Left colon (tissue), 2 donors: ENCODE measurements at places on chromosomes 1 and 21. TPM values are rescaled to one million over a fixed set of nuclear protein-coding genes. Genes with fewer than 3 reads are reported as not detected.

The CFHR2 gene
- total RNA-seq, result not detected

The GJA8 gene
- total RNA-seq, result not detected

The PGLYRP3 gene
- not detected for total RNA-seq

The TIAM1 gene
- 6.4 TPM for total RNA-seq

The MYBPH gene
- total RNA-seq, result not detected

The CRYAA gene
- not detected for total RNA-seq

The C4BPB gene
- total RNA-seq, result 20.8 TPM

- DNase-seq, result peak; percentile 24
Observed at GRCh38 chr1:171841931-171842761, 848 bp downstream of the DNM3 start.

DNA sequence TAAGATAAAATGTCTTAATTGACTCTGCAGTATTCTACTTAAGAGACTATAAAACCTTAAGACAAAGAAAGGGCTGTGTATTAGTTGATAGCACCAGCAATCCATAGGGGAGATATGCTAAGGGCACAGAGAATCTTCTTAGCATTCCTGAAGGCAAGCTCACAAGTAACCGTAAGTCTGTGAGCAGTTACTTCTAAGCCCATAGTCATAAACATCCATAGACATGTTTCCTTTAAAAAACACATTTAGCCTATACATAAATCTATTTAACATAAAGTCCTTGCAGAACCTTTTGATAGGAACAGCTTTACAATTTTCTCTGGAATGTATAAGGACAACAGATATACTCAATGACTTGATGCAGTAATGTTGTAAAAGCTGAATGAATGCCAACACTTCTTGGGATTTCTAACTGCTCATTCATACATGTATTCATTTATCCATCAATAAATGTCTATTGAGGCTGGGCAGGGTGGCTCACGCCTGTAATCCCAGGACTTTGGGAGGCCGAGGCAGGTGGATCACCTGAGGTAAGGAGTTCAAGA is 6.3 kb upstream of the ERRFI1 start:
- no peak for DNase-seq

DNA sequence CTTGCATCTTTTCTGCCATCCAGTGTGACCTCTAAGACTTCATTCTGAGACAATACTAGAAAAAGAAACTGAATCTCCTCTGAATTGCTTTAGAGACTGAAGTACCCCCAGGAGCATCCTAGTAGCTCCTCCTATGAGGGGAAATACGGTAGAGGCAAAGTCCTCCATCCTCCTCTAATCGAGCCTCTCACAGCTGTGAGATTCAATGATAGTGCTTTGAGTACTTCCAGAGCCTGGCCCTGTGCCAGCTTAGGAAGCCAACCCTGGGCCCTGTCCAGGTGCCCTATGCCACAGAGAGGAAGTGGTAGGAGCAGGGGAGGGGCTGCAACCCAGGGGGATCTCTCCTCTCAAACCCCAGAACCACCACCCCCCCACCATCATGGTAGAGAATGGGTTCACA is 10.7 kb downstream of the RORC start:
- DNase-seq, result no peak

DNA sequence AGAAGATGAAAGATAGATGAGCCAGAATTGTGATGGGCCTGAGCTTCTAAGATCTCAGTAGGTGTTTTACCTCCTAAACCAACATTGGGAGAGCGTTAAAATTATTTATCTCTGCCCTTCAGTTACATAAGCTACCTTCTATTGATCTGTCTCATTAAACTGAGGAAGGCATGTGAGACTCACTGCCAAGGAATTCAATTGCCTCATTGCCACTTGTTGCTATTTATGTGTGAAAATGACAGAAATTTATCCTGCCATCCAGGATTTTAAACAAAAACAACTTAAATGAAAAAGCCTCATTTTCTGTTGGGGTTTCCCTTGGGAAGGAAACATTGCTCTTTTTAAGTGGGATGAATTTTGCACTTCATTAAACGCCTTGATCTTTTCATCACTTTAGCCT is 78.7 kb upstream of the RUNX1 start:
- no peak for DNase-seq

DNA sequence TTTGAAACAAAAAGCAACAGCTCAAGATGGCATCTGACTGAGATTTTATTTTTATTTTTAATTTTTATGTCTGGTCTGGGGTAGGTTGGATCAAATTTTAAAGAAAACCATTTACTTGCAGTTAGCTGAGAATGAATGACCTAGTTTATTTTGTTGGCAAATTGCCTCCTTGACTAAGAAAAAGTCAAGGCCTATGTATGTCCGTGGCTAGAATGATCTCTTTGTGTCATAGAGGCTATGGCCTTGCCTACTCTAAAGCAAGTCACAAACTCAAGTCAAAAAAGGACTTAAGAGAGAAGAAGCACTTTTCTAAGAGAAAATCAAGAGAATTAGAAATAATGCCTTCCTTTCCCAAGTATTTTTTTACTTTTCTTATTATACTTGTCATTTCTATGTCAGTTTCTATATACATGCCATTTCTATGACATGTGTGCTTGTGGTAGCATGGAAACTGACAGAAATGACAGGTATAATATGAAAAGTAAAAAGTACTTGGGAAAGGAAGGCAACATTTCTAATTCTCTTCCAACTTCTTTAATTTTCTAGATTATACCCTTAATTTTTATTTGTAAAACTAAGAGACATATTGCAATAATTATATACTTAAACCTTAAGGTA is 136.7 kb downstream of the CENPF start:
- no peak for DNase-seq

DNA sequence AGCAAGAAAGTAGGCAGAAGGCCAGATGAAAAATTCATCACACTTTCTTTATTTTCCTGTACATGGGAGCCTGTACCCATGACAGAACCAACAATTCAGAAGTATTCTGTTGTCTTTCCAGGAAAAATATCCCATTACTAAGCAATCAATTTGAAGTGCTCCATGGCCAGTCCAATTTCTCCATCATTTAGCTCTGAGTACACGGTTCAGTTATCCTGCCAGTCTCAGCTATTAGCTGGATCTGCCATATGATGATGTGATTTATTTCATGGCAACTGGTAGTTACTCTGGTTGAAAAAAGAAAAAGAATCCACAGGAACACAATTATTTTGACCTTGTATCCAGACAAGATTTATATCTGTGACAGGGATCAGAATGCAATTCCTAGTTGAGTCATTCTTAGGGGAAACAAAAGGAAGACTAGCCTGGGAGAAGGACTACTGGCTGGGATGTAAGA is 70.6 kb upstream of the GORAB start:
- no peak for DNase-seq

DNA sequence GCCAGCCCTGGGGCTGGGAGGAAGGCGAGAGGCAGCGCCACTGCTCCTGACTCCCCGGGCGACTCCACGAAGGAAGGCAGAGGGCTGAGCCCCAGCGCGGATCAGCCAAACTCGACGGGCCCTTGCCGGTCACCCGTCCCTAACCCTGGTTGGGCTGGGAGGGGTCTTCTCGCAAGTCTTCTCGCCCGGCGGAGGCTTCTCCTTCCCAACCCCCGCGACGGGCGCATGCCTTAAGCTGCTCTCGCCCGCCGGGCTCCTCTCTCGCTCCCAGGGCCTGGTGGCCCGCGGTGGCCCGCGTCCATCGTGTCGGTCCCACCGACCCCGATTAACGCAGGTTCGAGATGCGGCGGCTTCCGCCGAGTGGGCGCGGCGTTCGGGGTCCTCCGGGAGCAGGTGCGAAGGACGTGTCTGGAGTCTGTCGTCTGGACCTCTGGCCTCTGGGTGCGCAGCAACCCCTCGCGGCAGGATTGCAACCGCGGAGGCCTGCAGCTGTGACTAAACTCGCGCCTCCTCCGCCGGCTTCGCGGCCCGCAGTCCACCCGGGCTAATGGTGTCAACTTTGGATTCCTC is 29.0 kb upstream of the PPM1J start:
- DNase-seq, result no peak

- DNase-seq, result no peak
Observed at GRCh38 chr1:30777060-30777903, 19.7 kb upstream of the LAPTM5 start.

DNA sequence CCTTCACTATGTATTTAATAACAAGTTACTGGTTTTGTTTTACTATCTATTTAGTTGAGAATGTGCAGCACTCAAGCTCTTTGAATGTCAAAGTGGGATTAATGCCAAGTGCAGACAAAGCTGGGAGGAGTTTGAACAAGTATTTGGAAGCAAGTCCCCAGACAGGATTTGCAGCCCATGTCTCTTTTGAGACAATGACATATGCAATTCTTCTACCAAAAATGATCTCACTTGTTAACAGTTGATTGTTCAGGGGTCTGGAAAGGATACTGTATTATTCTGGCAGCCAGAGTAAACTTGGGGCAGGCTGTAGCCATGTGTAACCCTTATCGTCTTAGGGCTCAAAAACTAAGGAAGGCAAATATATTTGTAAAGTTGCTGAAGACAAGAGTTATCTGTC is 15.8 kb downstream of the COLGALT2 start:
- DNase-seq, result no peak

- DNase-seq, result no peak
Observed at GRCh38 chr1:54698346-54698745, 17.3 kb upstream of the TTC4 start.

GRCh38 chr21:29102791-29103257 is 27.6 kb upstream of the MAP3K7CL start:
- no peak for DNase-seq

GRCh38 chr1:16459352-16459925 is 18.9 kb downstream of the NECAP2 start:
- DNase-seq, result no peak

DNA sequence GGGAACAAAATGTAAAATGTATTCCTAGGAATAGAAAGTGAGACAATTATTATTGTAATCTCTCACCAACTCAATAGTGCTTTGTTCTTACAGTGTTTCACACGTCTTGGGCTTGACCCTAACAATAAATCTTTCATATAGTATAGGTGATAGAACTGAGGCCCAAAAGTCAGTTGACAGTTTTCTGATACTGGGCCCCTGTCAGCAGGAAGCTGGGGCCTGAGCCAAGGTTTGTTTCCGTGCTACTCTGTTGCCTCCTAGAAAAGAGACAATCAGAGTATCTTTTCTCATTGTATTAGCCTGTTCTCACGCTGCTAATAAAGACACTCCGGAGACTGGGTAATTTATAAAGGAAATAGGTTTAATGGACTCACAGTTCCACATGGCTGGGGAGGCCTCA is 5.0 kb downstream of the RRP1B start:
- no peak for DNase-seq

DNA sequence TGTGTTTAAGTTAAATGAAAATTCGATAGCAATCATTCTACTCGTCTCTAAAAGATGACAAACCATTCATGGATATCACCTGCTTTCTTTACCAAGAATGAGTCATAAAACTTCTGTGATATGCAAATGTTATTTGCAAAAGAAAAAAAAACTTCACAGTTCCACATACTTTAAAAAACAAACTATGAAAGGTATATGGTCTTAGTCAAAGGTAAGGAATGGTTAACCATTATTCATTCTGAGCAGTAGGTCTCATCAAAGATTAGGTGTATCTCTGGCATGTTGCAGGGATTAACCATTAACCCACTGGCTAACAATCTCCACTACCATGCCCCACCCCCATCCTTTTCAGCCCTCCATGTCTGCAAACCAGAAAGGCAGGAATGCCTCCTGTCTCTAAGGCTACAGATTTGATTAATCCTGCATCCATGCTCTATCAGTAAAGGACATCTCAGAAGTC is 44.4 kb downstream of the PTPN14 start:
- DNase-seq, result peak; percentile 52

DNA sequence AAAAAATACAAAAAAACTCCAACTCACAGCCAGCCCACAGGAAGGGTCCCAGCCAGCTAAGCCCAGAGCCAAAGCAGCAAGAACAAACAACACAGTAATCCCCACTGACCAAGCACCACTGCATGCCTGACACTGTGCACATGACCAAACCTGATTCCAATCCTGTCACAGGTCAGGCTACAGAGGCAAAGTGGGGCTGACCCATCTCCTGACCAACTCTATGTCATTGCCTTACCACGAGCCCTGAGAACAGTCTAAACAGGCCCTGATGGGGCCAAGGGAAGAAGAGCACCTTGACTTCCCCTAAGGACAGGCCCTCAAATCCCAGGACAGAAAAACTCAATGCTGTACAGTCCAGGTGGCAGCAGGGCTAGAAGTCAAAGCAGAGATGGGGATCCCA is 2.4 kb downstream of the LSS start:
- DNase-seq, result no peak

GRCh38 chr1:88284066-88284465 is 400.0 kb upstream of the PKN2 start:
- no peak for DNase-seq

DNA sequence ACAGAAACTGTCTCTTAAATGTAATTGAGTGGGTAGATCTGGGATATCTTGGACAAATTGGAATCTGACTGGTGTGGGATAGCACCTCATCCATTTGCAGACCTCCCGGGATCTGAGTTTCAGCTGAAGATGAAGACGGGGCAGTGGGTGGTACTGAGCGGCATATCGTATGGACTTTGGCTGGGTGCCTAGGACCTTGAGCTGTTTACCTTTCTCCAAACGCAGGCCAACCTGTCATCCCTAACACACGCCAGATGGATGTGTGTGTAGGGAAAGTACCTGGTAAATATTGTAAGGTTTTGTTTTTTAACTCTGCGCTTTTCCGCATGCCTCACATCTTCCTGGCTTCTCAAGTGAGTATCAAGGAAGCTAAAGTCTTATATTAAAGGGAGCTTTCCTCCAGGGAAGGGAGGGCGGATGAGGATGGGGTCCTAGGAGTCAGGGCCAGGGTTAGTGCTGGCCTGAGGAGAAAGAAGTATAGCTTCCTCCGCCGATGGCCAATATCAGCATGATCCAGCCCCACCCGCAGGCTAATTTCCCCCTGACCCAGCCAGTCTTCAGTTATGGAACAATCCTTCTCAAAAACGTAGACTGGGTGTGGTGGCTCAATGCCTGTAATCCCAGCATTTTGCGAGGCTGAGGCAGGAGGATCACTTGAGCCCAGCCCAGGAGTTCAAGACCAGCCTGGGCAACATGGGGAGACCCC is 26.2 kb downstream of the ATP8B2 start:
- DNase-seq, result peak; percentile 71

DNA sequence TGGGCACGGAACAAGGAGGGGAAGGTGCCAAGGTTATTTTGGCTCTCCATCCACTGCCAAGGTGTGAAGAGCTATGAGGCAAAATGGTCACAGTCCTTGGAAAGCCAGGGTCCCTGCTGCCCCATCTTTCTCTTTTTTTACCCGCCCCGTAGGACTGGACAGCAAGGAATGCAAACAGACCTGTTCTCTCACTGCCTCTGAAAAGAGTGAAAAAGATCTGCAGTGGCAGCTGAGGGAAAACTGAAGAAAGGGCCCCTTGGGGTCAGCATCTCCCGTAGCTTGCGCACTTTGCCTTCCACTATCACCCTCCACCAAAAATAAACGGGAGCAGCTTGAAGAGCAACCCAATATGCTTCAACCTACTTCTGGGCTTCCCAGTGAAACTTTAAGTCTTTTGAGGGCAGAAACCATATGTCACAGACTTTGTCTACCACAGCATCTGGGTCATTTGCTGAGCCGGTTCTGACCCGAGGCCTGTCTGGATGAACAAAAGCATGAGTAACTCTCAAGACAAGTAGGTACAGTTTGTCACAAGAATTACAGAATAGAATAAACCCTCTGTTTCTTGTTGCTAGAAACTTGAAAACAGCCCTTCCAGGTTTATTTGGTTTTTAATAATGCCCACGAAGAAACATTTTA is 9.4 kb upstream of the KIF14 start:
- DNase-seq, result no peak

- no peak for DNase-seq
Observed at GRCh38 chr1:5941671-5942070, 50.6 kb downstream of the NPHP4 start.
